ENCODE measurements at places on chromosomes 7 and 10.

- DNase-seq = no peak
Measured at GRCh38 chr7:159095979-159096411, 48.7 kb downstream of the VIPR2 start.

DNA sequence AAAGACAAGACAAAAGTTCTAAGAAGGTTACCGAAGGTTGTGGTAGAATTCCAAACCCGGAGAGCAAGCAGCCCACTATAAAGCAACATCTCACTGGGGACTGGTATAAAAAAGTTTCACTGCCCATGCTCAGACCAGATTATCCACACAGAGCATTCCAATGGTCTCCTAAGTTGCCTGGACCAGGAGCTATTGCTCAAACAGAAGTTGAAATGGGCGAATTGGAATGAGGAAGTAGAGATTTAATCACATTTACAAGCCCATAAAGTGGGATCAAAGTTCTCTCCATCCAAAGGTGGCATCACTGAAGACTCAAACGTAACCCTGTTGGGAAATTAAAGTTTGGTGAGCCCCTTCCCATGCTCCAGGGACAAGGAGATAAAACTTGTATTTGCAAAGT, 19.8 kb downstream of the OR2F1 start:
- DNase-seq = no peak

GRCh38 chr10:107966826-107967225, 802.3 kb upstream of the SORCS1 start:
- no peak for DNase-seq

DNA sequence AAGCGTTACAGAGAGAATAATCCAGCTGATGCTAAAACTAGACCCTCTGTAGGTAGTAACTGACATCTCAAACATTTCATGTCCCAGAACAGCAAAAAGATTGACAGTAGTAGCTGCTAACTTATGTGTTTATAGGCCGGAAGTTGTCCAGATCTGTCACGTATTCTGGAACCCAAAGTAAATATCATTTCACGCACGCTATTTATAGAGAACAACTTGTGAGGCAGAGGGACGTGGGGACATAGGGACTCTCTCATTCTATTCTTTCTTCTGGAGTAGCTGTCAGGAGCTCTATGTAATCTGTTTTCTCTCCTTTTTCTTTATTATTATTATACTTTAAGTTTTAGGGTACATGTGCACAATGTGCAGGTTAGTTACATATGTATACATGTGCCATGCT, 22.3 kb downstream of the AGK start:
- no peak for DNase-seq
